ENCODE measurements at places on chromosomes 3 and 15.
A peak's percentile ranks its signal among the peaks of the same experiment; 100 is the strongest.

- DNase-seq, result no peak
Measured at GRCh38 chr3:16723978-16724377, 118.8 kb upstream of the DAZL start.

DNA sequence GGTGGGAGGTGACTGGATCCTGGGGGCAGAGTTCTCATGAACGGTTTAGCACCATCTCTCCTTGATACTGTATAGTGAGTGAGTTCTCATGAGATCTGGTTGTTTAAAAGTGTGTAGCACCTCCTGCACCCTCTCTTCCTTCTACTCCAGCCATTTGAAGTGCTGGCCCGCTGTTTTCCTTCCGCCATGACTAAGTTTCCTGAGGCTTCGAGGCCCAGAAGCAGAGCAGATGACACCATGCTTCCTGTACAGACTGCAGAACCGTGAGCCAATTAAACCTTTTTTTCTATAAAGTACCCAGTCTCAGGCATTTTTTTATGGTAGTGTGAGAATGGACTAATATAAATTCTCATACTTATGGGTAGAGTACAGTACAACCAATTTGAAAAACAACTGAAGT, 123.6 kb upstream of the BHLHE40 start:
- no peak for DNase-seq

GRCh38 chr3:141782386-141782932, 19.3 kb downstream of the GRK7 start:
- no peak for DNase-seq

DNA sequence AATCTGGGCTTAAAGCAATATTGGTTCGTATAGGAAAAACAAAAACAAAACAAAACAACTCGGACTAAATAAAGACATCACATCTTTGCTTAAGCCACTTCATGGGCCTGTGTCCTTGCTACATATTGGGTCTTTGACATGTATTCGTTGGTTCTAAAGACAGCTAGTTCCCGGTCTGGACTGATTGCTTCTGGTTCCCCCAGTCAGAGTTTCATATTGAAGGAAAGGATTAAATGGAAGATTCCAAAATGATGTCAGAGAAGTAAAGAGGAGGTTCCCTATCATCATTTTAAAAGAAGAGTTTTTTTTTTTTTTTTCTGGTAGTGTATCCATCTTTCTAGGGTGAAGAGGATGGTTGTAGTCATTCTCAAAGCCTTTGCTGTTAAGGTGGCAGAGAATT, 2.3 kb downstream of the OXSR1 start:
- DNase-seq, result no peak

- no peak for DNase-seq
Measured at GRCh38 chr3:96478496-96478895, 335.9 kb upstream of the EPHA6 start.

GRCh38 chr15:28892789-28893610, 7.2 kb downstream of the APBA2 start:
- DNase-seq, result no peak

- DNase-seq, result no peak
Measured at GRCh38 chr3:116165135-116165534, 280.2 kb downstream of the LSAMP start.

GRCh38 chr3:66482018-66482404, 18.8 kb downstream of the LRIG1 start:
- no peak for DNase-seq

DNA sequence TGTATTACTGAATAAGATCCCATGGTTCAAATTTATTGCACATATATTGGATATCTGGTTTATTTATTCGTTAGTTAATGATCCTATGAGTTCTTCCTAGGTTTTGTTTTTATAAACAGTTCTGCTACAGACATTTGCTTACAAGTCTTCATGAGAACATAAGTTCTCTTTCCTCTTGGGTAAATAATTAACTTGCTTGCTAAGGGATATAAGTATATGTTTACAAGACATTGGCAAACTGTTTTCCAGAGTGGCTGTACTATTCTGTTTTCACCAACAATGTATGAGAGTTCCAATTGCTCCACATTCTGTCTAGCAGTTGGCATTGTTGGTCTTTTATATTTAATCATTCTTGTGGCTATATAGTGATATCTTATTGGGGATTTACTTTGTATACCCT, 341.8 kb upstream of the GBE1 start:
- no peak for DNase-seq

GRCh38 chr3:12345584-12346494, 57.0 kb downstream of the PPARG start:
- no peak for DNase-seq

DNA sequence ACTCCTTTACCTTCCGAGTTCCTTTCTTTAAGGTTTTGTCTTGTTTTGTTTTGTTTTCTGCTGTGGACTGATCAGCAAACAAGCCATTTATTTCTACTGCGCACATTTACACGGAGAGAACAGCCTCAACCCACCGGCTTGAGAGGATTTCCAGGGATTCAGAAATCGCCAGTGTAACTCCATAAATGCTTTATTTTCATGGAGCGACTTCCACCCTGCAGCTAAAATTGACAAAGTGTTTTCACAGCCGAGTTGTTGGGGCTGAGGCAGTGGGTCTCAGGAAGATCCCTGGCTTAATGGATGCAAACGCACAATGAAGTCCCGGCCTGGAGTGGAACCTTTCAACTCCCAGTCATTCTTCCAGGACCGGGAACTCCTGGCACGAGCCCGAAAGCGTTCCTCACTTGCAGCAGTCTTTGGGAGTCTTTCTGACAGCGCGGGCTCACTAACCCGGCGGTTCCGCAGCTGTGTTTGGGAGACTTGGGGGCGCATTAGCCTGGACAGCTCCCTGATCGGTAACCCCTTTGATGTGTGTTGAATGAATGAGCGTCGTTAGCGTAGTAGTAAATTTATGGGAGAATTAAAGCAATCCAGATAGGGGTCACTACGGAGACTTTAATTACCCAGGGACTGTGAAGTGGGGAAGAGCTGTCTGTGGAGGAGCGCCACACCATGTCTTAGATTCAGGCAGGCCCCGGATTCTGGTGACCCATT, 785 bp upstream of the MYRIP start:
- no peak for DNase-seq

DNA sequence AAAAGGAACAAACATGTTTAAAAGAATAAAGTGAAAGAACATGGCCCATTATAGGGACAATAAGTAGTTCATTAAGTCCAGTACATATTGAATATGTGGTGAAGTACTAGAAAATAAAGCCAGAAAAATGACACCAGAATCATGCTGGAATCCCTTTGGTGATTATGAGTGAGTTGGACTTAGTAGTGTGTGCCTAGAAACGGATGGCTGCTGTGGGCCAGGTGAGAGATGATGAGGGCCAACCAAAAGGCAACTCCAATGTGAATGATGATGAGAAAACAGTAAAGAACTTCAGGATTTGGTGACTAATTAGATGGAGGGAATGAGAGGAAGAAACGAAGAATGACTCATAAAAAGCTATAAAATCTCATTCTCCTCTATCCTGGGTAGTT, 3.3 kb downstream of the CRYGS start:
- no peak for DNase-seq

DNA sequence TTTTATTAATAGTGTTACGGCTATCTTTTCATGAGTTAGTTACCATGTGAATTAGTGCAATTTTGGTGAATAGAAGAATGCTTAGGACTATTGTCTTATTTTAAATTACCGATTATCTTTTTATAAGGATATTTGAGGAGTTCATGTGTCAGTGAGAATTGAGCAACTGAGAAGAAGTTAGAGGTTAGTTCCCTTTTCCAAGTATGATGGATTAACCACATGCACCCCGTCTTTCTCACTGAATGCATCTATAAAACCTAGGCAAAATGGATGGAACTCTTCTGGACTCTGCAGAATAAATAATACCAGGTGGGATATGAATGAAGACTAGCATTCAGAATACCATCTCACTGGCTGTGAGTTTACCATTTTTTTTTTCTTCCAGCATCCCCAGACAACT, 74.3 kb downstream of the TCF12 start:
- DNase-seq, result no peak

DNA sequence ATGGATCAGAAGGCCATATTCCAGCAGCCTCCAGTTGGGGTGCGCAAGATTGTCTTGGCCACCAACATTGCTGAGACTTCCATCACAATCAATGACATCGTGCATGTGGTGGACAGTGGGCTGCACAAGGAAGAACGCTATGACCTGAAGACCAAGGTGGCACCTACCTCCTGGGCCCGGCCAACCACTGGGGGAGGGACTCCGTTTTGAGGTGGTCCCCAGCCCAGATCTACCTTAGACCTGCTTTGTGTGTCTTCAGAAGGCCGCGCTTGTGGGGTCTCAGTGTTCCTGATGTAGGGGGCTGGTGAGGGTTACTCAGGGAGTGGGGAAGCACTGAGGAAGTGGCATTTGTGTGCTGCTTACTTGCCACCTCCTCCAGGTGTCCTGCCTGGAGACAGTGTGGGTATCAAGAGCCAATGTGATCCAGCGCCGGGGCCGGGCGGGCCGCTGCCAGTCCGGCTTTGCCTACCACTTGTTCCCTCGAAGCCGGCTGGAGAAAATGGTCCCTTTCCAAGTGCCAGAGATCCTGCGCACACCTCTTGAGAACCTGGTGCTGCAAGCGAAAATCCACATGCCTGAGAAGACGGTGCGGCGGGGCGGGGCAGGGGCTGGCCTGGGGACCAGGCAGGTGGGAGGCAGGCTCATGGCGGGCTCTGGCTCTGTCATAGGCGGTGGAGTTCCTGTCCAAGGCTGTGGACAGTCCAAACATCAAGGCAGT, 45.0 kb downstream of the DHX30 start:
- DNase-seq, result no peak

DNA sequence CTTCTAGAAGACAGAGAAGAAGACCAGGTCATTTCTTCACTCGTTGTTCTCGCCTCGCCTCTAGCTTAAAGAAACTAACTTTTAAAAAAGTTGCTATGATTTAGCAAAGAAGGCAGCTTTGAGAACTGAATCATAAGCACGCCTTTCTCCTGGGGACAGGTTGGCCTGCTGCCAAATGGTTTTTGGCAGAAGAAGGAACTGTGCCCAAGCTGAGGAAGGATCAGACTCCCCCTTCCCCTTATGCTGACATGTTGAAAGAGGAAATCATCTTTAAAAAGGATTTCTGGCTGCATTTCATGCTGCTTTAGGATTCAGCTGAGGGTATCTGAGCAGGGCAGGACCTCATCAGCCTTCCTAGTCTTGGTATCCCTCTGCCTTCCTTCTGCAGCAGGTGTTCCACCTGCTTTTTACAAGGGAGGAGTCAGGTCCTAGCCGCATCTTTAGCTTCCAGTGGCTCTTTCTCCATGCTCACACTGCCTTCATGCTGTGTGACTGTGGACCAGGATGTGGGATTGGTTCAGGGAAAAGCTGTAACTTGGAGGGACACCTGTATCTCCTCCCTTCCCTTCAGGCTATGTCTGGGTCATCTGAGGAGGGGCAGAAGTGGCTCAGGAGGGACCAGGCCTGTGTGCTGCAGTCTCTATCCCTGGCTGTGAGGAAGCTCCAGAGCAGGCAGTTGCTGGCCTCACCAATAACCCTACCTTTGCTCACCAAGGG, 34.1 kb upstream of the HACD2 start:
- DNase-seq, result peak; percentile 69

DNA sequence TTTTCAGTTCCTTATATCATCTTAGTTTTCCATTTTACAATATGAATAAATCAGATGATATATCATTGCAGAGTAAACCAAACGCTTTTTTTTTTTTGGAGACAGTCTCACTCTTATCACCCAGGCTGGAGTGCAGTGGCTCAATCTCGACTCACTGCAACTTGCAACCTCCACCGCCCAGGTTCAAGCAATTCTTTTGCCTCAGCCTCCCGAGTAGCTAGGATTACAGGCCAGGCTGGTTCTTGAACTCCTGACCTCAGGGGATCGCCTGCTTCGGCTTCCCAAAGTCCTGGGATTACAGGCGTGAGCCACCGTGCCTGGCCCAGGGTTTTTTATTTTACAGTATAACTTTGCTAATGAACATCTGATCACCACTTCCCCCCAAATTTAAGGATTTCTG, 5.9 kb upstream of the EBLN2 start:
- no peak for DNase-seq

DNA sequence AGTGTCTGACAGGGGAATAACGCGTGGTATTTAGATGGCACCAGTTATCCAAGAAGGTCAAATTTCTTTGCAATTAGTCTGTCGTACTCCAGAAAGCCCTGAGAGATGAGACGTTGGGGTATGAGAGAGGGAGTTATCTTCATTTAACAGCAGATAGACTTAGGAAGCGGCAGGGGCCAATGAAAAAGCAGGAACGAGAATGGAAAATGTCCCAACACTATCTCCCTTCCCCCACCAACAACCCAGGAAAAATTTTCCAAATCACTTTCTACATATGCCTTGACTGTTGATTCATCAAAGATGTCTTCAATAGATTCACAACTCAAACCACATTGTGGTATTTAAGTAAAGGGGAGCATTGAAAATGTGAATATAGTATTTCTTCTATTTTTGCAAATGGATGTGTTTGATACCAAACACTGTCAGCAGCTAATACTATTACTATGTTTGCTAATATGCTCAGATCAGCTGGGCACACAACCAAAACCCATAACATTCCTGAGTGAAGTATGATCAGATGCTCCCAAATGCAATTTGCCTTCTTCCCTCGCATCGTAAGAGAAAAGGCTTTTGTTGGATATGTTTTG, 13.3 kb upstream of the GREM1 start:
- no peak for DNase-seq

- no peak for DNase-seq
Measured at GRCh38 chr3:128572013-128572412, 78.6 kb downstream of the RPN1 start.

GRCh38 chr15:85479071-85479647, 98.8 kb downstream of the AKAP13 start:
- DNase-seq, result no peak

GRCh38 chr15:70763120-70763949, at the start of gene UACA:
Gene UACA (minus strand): TSS chr15:70763558. CDS start chr15:70763407, 151 bp downstream.
- peak; percentile 94 for DNase-seq

DNA sequence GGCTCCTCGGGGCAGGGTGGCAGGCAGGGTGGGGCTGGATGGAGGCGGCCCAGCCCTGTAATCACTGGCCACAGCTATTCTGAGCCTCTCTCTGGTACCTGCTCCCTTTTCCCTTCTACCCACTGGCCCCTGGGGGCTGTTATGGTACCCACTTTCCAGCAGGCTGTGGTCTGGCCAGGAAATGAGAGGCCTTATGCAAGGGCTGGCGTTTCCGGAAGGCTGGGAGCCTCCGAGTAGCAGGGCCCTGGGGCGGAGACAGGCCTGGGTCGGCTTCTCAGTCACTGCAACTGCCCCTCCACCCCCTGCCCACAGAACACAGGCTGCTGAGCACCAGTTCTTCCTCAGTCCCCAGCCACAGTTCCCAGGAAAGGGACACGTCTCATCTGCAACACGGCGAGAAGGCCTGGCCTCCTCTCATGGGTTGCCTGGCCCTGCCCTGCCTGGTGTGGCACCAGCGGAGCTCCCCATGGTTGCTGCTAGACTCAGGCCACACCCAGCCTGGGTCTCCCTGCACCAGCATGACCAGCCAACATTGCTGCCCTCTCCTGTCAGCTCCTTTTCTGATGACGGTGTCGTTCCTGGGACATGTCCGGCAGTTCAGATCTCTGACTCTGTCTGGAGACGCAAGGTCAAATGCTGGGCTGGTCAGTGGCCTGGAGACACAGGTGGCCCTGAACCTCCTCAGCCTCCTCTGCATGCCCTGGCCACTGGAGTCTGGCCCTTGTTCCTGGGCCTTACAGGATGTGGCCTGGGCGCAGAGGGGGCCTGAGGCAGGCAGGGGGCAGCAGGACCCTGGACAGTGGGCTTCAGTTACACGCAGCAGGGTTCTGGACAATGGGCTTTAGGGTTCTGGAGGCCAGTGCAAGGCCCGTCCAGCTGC, 6.5 kb downstream of the CHST13 start:
- DNase-seq, result no peak

GRCh38 chr3:13863965-13864595, 15.8 kb downstream of the WNT7A start:
- DNase-seq, result no peak

All from putamen (tissue), 1 donor.